Activated CD4-positive, alpha-beta T cell treated with anti-CD3 and anti-CD28 coated beads for 1 hour (primary cell): ENCODE measurements at places on chromosomes 2 and 18.

DNA sequence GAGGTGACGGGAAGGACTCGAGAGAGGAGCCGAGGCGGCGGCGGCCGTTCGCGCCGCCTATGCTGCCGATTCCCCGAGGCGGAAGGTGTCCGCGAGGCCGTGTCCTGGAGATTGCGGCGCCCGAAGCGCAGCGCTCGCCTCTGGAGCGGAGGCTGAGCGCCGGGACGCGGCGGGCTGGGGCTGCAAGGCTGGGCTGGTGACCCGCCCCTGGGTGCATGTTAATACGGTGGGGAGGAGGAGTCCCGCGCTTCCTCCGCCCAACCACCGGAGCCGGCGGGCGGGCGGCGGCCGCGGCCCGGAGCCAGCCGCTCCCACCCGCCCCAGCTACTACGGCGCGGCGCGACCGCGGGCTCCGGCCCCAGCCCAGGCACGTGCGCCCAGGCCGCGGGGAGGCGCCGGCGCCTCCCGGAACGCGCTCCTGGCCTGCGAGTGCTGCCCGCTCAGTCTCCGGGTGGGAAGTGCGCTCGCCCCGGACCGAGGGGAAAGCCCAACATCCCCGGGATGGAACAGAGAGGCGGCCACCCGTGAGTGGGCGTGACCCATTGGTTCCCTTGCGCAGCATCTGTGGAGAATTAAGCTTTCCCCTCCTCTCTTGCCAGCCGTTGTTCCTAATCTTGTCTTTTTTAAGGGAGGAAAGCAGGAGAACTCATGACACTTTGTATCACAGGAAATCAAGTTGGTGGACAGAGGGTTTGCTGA is at the start of gene DLGAP1:
Gene DLGAP1 (minus strand): TSS at position 195 of the 699 bp plus-strand sequence.
- DNase-seq = no peak

GRCh38 chr2:164617466-164617865 is 3.8 kb downstream of the GRB14 start:
- DNase-seq = no peak

DNA sequence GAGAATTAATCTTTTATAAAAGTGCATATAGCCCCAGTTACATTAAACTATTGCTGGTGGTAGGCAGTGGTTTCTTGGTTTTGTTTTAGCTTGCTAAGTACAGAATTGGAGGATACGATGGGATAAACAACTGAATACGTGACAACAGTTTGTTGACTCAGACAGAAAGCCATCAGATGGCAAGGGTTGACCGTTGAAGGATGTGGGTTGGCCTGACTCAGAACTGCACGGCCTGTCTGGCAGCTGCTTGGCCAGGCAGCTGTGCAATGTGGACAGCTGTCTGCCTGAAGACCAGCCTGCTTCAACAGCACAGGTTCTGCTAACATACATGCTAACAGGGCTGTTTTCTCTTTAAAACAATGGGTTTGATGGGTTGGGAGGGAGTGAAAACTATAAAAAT is 46.6 kb downstream of the PRKRA start:
- no peak for DNase-seq

GRCh38 chr2:113158884-113159553 is 14.8 kb upstream of the PSD4 start:
- no peak for DNase-seq

DNA sequence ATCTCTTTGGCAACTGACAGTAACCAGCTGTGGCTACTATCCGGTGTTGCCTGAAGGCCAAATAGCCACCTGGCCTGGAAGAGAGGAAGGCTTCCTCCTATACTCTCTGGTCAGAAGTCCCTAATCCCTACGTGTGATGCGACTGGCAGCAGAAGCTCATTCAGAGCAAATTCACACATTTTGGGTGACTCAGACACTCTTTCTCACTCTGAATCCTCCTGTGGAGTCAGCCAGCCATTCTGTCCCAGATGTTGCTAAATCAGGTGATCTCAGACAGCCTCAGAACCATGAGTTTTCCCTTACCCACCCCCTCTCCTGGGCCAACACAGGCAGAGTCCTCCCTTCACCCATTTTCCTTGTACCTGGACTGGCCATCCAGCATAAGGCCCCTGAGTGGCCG is 34.7 kb downstream of the CFAP53 start:
- DNase-seq = no peak

- DNase-seq = peak; percentile 90
These were observed 15.8 kb upstream of the ZAP70 start for GRCh38 chr2:97697252-97698235.

DNA sequence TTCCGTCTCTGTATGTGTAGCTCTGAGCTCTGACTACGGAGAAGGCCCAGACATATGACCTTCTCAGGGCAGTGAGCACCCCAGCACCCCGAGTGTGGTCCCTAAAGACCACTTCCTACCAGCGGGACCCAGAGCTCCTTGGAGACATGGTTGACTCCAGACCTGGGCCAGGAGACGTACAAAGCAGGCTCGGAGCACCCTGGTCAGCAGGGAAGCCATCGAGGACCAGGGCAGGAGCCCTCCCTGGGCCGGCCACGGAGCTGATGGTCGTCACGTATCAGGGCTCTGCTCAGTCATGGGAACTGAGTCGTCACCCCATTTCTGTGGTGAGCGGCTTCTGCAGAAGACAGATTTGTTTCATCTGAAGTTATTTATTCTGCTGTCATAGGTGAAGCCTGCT is 12.8 kb upstream of the NEU4 start:
- no peak for DNase-seq

- no peak for DNase-seq
These were observed 6.2 kb downstream of the STK39 start for GRCh38 chr2:168241208-168241607.
